ENCODE measurements at places on chromosomes 7 and 10.

DNA sequence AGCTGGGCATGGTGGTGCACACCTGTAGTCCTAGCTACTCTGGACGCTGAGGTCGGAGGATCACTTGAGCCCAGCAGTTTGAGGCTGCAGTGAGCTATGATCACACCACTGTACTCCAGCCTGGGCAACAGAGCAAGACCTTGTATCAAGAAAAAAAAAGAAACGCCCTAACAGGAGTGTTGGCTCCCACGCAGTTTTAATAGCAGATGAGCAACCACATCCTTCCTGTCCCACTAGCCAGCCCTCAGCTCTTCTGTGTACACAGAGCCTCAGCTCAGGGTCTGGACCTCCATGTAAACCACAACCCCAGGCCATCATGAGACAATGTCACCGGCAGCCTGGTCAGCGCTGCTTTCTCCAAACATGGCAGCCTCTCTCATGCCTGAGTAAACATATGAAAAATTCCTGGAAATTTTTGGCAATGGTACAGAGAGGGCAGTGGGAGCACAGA lies 108.2 kb downstream of the PIP4K2A start:
- no peak for DNase-seq

DNA sequence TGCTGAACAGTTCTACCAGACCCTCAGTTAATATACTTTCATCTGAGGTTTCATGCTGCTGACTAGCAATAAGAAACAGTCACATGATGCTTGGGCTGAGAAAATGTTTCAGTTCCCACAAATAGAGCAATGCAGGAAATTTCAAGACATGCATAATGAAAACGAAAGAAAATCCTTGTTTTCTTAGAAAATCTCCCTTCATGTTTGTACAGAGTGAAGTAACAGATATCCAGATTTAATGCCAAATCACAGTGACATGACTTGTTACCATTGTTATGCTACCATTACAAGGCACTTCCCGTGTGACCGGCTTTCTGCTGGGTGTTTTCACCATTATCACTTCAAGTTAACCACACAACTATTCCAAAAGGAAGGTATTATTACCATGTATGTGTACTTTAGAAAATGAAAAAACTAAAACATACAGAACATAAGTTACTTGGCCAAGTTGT lies 121.7 kb downstream of the DOCK4 start:
- no peak for DNase-seq

GRCh38 chr10:133400624-133401424 lies 6.9 kb downstream of the MTG1 start:
- DNase-seq: no peak

GRCh38 chr7:88150033-88150432 lies 69.8 kb downstream of the SRI start:
- no peak for DNase-seq

GRCh38 chr10:97673736-97674525 lies 13.1 kb downstream of the AVPI1 start:
- DNase-seq: no peak

GRCh38 chr7:42953994-42954393 lies 21.8 kb downstream of the MRPL32 start:
- DNase-seq: no peak

GRCh38 chr7:18715988-18716387 lies 220.4 kb downstream of the HDAC9 start:
- DNase-seq: no peak

GRCh38 chr7:66779669-66780409 lies 39.3 kb downstream of the RABGEF1 start:
- DNase-seq: no peak

DNA sequence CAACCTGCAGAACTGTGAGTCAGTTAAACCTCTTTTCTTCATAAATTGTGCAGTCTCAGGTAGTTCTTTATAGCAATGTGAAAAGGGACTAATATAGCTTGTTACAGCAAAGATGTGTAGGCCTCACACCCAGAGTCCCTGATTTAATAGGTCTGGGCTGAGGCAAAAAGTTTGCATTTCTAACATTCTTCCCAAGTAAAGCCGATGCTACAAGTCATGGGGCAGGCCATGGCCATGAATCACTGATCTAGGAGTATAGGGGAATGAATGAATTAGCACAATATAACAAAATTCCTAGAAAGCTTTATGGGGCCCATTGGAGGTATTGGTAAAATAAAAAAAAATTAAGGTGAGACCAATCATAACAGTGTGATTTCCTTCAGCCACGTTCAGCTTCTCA lies 11.5 kb upstream of the AASS start:
- DNase-seq: no peak

DNA sequence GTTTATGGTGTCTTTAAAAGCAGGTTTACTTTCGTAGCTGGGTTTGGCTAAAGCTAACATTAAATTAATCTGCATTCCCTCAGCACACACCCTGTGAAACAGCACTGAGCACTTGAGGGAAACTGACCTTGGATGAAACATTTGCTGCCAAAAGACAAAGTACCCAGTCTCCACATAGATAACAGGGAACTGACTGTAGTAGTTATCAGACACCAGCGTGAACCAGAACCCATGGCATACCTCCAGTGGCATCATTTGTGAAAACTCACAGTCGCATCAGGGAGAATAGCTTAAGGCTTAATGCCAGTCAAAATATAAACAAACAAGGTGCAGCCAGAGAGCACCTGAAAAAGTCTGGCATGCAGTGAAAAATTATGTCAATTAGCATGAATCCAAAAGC lies 357.8 kb upstream of the C7orf33 start:
- DNase-seq: no peak

- no peak for DNase-seq
Measured at GRCh38 chr7:28045592-28045991, 135.0 kb downstream of the JAZF1 start.

DNA sequence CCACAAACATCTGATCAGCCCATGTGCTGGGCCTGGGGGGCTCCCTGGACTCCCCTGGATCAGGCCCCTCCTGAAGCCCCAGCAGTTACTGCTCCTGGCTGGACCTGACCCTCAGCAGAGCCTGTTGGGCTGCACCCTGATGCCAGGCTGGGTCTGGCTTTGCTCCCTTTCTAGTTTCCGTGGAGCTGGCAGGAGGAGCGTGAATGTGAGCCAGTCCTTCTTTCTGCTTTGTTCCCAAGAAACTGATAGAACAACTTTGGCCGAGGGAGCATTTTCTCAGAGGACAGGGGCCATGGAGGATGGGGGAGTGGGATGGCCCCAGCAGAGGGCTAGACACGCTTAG lies 128.2 kb downstream of the NEURL1 start:
- no peak for DNase-seq

- DNase-seq: peak; percentile 37
Measured at GRCh38 chr7:2266911-2267310, 24.9 kb downstream of the NUDT1 start.

DNA sequence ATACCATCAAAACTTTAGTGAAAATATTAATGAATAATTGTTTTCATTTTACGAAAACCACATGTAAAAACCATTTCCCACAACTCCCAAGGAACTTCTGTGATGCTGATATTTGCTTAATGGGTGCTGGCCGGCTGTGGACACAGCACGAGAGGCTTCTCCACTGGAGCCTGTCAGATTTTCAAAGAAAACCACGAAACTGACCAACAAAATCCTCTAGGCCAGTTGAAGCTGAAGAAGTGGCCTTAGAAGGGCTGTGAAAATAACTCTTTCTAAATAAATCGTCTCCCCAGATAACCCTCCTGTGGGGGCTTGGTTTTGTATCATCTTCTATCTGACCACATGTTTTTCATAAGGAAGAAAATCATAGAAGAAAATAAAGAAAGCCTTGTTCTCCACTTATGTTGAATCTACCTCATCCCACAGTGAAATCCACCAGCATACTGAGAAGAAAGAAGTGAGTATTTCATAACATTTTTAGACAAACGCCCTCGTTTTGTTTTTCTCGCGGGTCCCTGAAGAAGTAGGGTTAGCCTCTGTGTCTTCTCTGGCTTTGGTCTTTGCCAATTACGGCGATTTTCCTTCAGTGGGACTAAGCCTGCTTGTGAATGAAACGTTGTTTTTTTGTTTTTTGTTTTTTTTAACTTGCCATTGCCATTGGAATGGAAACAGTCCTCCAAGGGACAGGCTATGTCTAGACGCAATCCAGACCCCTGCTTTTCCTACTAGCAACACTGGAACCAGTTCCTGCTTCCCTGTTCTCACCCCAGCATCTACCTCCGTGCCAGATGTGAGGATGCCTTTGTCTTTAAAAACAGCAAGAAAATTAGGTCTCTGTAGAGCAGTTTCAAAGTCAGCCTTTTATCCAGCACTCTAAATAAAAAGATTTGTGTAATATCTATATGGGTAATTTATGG lies 123.9 kb downstream of the ADAM12 start:
- DNase-seq: no peak

GRCh38 chr10:61244261-61244775 lies 208.9 kb downstream of the TMEM26 start:
- DNase-seq: no peak

DNA sequence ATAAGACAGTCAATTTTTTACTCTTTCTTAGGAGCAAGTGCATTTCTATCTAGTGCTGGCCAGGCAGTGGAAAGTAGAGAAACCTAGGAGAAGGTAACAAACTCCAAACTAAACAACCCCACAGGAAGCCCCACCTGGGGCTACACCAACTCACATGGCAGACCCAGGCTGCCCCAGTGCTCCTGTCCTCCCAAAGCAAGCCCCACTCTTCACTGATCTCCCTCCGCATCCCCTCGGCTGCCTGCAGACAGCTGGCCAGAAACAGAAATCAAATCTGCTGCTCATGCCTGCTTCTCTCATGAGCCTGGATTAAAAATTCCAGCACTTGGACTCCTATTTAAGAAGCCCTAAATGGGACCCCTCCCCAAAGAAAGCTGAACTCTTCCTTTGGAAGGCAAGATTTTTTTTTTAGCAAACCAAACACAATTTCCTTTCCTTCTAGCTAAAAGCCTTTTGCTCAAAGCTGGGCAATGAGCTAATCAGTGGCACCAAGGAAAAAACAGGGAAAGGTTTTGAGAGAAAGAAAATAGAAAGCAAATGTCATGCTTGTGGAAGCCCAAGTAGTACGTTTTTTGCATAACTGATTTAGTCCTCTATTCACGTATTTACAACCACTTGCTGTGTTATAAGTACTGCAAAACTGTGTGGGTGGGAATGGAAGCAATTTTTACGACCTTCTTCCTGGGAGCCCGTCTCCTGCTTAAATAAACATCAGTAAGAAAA lies 10.8 kb downstream of the PDE1C start:
- DNase-seq: no peak

DNA sequence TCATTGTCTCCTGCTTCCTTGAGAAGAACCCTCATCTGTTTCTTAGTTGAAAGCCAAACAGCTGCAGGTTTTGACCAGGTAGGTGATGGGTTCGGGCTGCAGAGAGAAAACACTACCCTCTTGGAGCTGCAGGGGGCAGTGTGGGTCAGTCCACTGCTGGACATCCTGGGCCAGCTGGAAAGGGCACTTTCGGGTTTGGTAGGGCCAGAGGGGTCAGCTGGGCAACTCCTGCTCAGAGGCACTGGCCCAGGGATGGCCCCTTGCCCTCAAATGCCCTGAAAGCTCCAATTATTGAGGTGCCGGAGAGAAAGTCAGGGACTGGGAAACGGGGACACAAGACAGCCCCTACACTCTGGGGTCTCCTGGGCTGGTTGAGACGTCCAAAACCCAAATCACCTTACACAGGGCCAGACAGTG lies 90.7 kb downstream of the MKI67 start:
- DNase-seq: no peak

DNA sequence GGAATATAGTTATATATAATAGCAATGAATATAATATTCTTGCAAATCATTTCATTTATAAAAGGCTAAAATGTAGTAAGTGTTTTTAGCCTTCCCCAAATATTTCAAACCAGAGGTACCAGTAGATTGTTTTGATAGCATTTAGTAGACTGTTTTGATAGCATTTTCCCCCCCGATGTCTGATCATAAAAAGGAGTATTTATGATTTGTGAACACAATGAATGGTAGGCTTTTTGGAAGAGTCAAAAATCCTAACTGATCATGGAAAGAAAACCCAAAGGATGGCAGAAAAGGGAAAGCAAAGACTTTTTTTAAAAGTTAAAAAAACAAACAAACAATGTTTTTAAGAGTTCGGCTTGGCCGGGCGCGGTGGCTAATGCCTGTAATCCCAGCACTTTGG lies 152.5 kb downstream of the PIP4K2A start:
- no peak for DNase-seq

DNA sequence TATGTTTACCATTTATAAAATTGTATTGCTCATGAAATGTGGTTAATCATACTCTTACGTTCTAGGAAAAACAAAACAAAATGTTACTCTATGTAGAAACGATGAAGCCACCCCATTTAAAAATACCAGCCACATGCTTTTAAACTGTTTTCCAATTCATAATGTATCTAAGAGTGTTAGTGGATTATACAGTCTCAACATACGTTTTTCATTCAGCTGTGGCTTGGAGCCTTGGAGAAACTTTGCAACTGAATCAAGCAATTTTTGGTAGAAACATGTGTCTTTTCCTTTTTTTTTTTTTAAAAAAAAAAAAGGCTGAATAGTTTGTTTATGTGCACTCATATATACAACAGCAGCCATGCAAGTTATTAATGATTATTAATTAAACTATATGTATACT lies 378.0 kb upstream of the SEMA3D start:
- no peak for DNase-seq

GRCh38 chr10:80064120-80064886 lies 14.2 kb upstream of the TMEM254 start:
- no peak for DNase-seq

GRCh38 chr10:121572859-121573537 lies 25.2 kb downstream of the FGFR2 start:
- DNase-seq: peak; percentile 20

DNA sequence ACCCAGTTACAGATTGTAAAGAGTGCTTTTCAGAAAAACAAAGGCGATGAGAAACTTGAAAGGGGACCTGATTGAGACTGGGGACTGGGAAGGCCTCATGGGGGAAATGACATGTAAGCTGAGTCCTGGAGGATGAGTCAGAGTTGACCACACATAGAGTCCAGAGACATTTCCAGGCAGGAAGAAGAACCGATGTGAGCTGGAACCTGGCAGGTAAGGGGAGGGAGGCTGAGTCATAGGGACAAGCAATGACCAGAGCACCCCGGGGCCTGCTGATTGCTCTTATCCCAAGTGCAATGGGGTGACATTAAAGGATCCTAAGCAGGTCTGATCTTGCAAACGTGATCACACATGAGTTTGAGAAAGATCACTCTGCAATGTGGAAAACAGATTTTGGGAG lies 11.7 kb downstream of the TLL2 start:
- DNase-seq: no peak

- no peak for DNase-seq
Measured at GRCh38 chr10:63156236-63156635, 23.1 kb downstream of the NRBF2 start.

GRCh38 chr7:156074982-156075615 lies 262.8 kb upstream of the SHH start:
- no peak for DNase-seq

- no peak for DNase-seq
Measured at GRCh38 chr7:98199131-98199530, 12.1 kb upstream of the BHLHA15 start.

DNA sequence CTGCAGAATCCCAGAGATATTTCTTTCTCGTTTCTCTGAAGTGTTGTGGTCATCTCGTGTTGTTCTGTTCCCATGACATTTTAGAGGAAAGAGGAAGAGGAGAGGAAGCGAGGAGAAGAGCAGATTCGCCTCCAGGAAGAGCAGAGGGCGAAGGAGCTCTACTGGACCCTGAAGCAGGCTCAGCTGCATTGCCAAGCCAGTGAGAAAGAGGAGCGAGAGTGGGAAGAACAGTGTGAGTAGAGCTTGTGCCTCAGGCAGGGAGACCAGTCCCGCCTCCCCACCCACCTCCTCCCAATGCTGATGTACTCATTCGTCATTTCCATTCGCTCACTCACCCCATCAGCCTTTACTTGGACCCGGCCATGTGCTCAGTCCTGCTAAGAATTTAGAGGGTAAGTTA lies 50.8 kb downstream of the SH2D4B start:
- DNase-seq: no peak

Measured in NCI-H2171 (cell line).